ENCODE measurements at places on chromosomes 3 and 15. TPM values are rescaled to one million over a fixed set of nuclear protein-coding genes. Genes with fewer than 3 reads are reported as not detected.

The TICRR gene
- not detected for total RNA-seq

The ZNF385D gene
- total RNA-seq: 0.26 TPM

The IL12A gene
- total RNA-seq: 0.73 TPM

The PTX3 gene
- 0.82 TPM for total RNA-seq

The GLDN gene
- total RNA-seq: 2.5 TPM

The ZFYVE19 gene
- 37.5 TPM for total RNA-seq

The SPINK8 gene
- not detected for total RNA-seq

The PRRT3 gene
- 0.51 TPM for total RNA-seq

The GMNC gene
- total RNA-seq: 0.88 TPM

The ALDH1A2 gene
- total RNA-seq: 96.8 TPM

The SCN11A gene
- not detected for total RNA-seq

The MEGF11 gene
- not detected for total RNA-seq

All from uterus (tissue), 4 donors.